ENCODE measurements at places on chromosomes 11 and 22. TPM values are rescaled to one million over a fixed set of nuclear protein-coding genes. Genes with fewer than 3 reads are reported as not detected.

NEFH gene
- total RNA-seq, result 0.31 TPM

DNA sequence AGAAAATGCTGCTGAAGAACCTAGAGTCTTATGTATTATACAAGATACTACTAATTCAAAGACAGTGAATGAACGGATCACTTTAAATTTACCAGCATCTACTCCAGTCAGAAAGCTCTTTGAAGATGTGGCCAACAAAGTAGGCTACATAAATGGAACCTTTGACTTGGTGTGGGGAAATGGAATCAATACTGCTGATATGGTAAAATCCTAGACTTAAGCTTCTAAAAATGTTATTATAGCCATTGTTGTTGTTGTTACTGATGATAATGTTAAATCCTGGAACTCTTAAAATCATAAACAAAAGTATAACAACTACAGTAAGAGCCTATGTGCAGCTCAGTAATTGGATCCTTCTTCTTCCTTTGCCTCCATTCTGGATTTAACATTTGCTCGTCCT is 38.4 kb downstream of the USP47 start:
- DNase-seq, result no peak

- DNase-seq, result no peak
Observed at GRCh38 chr11:32374261-32374711, 61.1 kb downstream of the WT1 start.

GRCh38 chr11:45176996-45177395 is 30.6 kb downstream of the PRDM11 start:
- DNase-seq, result no peak
